ENCODE measurements at places on chromosomes 12 and 14.

GRCh38 chr12:29132316-29132715 is 16.8 kb upstream of the FAR2 start:
- DNase-seq: no peak

DNA sequence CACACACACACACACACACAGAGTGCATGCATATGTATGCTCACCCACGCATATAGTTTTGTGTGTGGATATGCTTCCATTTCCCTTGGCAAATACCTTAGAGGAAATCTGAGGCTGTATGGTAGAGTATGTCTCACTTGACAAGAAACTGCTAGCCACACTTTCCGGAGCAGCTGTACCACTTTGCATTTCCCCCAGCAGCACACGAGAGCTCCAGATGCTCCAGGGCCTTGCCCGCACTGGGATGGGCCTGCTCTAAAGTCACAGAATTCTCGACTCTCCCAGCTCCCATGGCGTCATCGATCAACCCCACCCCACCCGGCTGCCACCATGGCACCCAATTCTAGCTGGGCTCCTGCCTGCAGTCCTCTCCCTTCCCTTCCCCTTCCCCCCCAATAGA is 21.9 kb downstream of the CLMN start:
- DNase-seq: no peak

- DNase-seq: no peak
Observed at GRCh38 chr12:128823216-128823915, 392 bp downstream of the SLC15A4 start.

- no peak for DNase-seq
Observed at GRCh38 chr14:38502239-38502638, 246.3 kb upstream of the CLEC14A start.

- no peak for DNase-seq
Observed at GRCh38 chr12:75783093-75783877, 248.3 kb downstream of the PHLDA1 start.

DNA sequence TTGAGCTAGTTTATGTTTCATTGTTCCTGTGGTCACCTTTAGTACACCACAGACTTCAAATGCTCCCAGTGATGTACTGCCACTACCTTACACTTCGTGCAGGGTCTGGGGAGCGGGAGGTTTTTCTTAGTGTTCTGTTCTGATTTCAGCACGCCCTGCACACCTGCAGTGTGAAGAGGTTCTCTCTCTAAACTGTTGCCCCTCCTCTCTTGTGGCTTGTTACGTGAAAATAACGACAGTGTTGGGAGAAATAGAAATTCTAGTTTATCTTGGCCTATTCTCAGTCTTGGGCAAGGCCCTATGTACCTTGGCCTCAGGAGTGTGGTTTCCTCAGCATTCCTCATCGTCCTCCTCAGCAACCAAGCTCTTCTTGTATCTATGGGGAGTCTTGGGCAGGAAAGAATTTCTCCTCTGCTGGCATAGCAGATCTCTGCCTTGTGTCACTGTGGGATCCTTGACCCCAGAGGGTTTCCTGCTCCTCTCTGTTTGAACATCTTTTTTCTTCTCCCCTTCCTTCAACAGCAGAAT is 48.6 kb downstream of the EIF2S3B start:
- DNase-seq: no peak

DNA sequence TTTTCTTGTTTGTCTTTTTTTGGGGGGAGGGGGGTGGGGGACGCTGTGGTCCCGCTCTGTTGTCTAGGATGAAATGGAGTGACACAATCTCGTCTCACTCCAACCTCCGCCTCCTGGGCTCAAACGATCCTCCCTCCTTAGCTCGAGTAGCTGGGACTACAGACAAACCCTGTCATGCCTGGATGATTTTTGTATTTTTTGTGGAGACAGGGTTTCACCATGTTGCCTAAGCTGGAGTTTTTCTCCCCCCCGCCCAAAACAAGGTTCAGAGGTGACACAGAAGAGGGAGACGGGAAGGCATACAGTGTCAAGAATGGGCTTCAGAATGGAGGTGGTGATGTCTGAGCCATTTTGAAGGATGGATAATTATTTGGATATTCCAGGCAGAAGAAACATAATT is 116.9 kb upstream of the ATF1 start:
- DNase-seq: no peak

GRCh38 chr12:57579011-57579410 is 12.0 kb upstream of the PIP4K2C start:
- DNase-seq: no peak

DNA sequence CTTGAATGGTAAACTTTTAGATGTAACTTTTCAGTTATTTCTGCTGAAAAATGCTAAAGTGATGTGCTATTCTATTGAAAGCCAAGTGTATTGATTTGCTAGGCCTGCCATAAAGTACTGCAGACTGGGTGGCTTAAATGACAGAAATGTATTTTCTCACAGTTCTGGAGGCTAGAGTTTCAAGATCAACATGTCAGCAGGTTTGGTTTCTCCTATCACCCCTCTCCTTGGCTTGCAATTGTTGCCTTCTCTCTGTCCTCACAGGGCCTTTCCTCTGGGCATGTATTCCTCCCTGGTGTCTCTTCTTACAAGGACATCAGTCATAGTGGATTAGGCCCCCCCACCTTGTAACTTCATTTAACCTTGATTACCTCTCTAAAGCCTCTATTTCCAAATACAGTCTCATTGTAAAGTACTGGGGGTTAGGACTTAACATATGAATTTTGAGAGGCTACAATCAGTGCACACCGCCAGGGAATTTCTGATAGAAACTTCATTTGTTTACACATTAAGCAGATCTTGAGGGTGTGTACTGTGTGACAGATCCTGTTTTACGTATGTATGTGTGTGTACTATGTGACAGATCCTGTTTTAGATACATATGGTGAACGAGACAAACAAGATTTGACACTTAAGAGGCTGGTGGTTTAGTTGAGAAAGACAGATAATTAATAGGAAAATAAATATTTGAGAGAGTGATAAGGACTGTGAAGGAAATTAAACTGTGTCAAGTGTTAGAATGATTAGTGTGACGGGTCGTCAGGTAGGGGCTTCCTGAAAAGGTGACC is 49.5 kb downstream of the ADIPOR2 start:
- DNase-seq: no peak

DNA sequence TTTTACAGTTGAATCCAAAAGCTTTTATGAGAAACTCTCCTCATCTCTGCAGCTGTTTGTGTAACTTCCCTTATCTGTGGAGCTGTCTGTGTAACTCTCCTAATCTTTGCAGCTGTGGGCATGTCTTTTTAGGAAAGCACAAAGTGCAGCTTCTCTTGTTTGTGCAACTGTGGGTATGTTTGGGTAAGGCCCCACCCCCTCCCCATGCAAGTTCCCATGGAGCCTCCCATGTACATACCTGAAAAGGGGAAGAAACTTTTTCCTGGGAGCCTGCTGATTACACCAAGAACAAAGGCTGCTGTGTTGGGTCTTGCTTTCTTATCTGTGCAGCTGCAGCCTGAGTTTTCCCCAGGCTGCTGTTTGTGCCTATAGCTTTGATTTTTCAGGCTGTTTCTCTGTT is 42.7 kb upstream of the CDKN3 start:
- DNase-seq: no peak

DNA sequence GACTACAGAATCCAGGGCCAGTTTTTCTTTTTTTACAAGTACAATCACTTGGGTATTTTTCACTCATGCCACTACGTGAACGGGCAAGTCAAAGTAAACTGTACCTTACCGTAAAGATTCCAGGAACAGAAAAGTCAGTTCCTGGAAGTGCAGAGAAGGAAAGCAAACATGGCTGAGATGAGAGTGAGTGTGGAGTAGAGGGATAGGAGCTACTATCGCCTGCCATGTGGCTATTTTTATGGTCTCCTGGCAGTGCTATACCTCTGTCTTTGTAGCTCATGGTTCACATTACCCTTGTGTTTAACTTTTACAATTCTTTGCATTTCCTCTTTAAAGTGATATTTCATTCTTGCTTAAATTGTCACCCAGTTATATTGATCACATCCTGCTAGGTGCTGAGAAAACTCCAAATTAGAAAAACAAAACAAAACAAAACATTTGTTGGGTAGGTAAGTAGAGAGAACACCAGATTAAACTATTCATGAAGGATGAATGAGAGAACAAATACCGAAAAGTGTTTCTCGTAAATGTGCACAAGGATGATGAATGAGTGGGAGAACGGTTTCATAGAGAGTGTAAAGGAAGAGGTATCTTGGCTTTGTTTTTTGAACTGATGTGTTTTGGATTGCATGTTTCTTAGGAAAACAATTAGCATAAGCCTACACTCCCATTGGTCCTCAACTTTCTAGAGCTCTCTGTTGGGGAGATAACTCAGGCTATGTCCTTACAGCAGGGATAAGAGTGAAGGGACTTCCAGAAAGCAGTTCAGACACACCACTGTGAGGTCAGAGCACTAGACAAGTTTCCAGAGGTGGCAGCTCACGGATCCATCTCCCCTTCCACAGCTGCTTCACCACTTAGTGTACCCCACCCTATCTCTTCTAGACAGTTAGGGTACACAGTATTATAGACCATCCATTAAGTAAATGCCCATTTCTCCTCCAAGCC is 163.7 kb downstream of the IPO8 start:
- no peak for DNase-seq

- no peak for DNase-seq
Observed at GRCh38 chr14:100409651-100410050, 86.5 kb downstream of the SLC25A47 start.

GRCh38 chr12:79227646-79228045 is 363.1 kb downstream of the SYT1 start:
- DNase-seq: no peak

DNA sequence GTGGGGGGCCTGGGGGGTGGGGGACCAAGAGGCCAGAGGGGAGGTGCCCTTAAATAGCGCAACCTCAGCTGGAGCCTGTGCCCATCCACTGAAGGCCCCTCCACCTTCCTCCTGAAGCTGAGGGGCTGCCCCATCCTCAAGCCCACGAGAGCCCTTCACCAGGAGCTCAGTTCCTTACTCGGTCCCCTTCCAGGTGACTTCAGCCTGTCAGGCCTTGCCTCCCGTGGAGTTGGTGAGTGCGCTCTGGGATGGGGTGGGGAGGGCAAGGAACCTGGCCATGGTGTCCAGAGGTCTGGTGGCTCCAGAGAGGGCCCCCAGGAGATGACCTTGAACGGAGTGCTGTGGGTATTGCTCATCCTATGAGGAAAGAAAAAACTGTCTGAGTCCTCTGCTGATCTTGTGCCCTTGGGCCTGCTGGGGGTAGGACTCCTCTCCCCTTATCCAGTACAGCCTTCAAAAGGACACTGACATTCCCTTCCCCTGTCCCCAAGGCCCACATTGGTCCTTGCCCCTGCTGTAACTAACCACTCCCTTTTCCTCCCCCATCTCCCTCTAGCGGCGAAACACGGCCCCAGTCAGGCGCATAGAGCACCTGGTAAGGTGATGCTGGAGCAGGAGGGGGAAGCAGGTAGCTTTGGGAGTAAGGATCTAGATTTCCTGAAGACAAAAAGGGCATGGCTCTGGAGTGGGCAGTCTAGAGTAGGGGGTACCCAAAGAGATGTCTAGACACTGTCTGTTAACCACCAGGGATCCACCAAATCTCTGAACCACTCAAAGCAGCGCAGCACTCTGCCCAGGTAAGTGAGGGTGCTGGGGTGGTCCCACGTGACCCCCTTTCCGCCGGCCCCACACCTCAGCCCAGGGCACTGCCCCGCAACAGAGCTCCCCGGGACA is 3.6 kb downstream of the TNS2 start:
- DNase-seq: no peak

DNA sequence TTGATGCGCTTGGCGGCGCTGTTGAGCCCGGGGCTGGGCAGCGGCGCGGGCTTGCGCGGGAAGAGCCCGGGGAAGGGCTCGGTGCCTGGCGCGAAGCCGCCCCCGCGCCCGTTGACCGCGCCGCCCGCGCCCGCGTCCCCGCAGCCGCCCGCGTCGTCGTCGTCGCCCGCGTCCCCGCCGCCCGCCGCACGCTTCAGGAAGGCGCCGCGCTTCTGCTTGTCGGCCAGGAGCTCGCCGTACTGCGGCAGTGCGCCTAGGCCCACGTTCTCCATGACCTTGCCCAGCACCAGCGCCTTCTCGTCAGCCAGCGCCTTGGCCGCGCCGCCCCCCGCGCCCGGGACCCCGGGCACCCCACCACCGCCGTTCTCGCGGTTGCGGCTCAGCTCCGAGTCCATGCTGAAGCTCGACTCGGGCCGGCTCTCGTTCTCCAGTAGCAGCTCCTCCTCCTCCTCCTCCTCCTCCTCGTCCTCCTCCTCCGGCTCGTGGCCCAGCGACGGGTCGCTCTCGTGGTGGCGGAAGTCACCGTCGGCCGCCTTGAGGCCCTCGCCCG is 97.2 kb downstream of the BCL11B start:
- DNase-seq: no peak

- peak; percentile 19 for DNase-seq
Observed at GRCh38 chr12:100927826-100928225, 133.2 kb downstream of the ANO4 start.

DNA sequence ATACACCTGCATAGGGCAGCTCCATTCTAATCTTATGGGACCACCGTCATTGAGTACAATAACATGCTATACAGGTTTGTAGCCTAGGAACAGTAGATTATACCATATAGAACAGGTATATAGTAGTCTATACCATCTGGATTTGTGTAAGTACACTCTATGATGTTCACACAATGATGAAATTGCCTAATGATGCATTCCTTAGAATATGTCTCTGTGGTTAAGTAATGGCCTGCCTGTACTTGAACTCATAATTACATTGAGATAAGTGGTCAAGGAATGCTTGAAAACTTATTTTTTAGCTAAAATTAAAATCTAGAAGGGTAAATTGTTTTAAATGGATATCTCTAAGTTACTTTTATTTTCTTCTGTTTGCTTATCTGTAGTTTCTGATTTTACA is 152.7 kb downstream of the SRGAP1 start:
- no peak for DNase-seq

Data from kidney epithelial cell (primary cell).